ENCODE measurements at places on chromosomes 3 and 15. TPM values are rescaled to one million over a fixed set of nuclear protein-coding genes. Genes with fewer than 3 reads are reported as not detected.

GRCh38 chr15:97470417-97470816 is 490.1 kb upstream of the ARRDC4 start:
- no peak for DNase-seq
- H3K27me3 ChIP-seq = no peaks in the 10 kb centered on the region
- H3K4me1 ChIP-seq = no peaks in the 10 kb centered on the region
- no peak overlapping the region for H3K27ac ChIP-seq

DNA sequence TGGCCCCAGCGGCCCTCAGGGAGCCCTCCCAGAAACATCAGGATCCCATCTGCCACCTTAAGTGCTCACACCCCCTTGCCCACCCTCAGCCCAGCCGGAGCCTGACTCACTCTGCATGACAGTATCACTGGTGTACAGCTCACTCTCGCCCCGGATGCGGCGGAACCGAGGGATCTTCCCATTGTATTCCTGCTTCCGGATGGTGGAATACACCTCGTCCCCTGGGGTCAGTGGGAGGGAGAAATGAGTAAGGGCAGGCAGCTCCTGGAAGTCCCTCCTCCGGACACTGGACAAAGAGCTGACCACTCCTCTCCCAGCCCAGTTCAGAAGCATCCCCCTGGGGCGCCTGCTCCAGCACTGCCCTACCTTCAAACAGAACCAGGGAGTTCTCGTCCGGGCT is 16.5 kb downstream of the SEMA7A start:
- peaks cover 9% of the 10 kb centered on the region for H3K36me3 ChIP-seq
- H3K4me1 ChIP-seq = no peaks in the 10 kb centered on the region
- no peak overlapping the region for H3K4me3 ChIP-seq

DNA sequence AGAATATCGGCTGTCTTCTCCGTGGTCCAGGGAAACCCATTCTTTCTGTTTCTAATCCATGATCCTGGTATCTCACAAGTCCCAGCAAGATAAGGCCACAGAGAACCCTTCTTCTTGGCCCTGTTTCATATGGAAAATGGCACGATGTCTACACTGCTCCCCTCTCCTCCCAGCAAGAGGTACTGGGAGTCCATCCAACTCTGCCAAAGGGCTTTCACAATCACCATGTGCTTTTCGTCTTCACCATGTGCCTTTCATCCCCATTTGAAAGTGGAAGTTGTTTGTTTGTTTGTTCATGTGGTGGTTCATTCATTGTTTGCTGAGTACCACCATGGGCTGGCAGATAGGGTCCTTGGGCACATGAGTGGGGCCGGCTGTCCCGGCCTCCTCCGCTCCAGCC is 5.5 kb downstream of the ITIH3 start:
- DNase-seq = no peak
- no peaks in the 10 kb centered on the region for H3K36me3 ChIP-seq
- no peaks in the 10 kb centered on the region for H3K27me3 ChIP-seq
- no peaks in the 10 kb centered on the region for H3K4me1 ChIP-seq
- no peak overlapping the region for H3K27ac ChIP-seq

The ERICH6 gene
- not detected for total RNA-seq

DNA sequence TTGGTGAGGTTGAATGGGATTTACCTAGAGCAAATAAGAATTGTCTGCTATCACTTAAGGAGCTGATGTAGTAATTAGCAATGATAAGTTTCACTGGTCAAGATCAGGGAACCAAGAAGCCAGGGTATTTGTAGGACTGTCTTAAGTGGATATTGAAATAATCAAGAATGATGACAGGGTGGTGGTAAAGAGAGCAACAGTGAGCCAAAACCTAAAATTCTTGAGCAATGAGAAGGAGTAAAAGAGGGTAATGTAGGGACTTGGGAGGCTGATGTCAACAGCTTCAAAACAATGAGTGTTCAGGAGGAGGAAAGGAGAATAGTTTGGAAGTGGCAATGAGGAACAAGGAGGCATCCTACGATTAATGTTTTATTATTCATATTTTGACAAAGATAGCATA is 31.5 kb upstream of the SLC2A2 start:
- peaks cover 5% of the 10 kb centered on the region for H3K4me1 ChIP-seq
- DNase-seq = no peak
- no peaks in the 10 kb centered on the region for H3K27me3 ChIP-seq
- H3K36me3 ChIP-seq = no peaks in the 10 kb centered on the region
- no peak overlapping the region for H3K27ac ChIP-seq

- no peaks in the 10 kb centered on the region for H3K36me3 ChIP-seq
- H3K27ac ChIP-seq = no peak overlapping the region
- no peaks in the 10 kb centered on the region for H3K4me1 ChIP-seq
- no peaks in the 10 kb centered on the region for H3K27me3 ChIP-seq
These were observed 760.1 kb upstream of the NECTIN3 start for GRCh38 chr3:110311541-110311940.

- H3K27ac ChIP-seq = no peak overlapping the region
- no peaks in the 10 kb centered on the region for H3K4me1 ChIP-seq
- no peak overlapping the region for H3K4me3 ChIP-seq
- no peaks in the 10 kb centered on the region for H3K27me3 ChIP-seq
These were observed 322.8 kb downstream of the UACA start for GRCh38 chr15:70440416-70441138.

The DNAJA4 gene
- 0.35 TPM for total RNA-seq

The GPR156 gene
- total RNA-seq = 1.4 TPM

The PP2D1 gene
- not detected for total RNA-seq

The CCR3 gene
- not detected for total RNA-seq

All from H9 (cell line).